T-helper 17 cell (primary cell): ENCODE measurements at places on chromosomes 4 and X. TPM values are rescaled to one million over a fixed set of nuclear protein-coding genes. Genes with fewer than 3 reads are reported as not detected.

GRCh38 chr4:76179398-76180318 lies 31.5 kb upstream of the NUP54 start:
- H3K4me3 ChIP-seq = no peak overlapping the region
- no peaks in the 10 kb centered on the region for H3K36me3 ChIP-seq
- peak; percentile 81 for DNase-seq
- peaks cover 2% of the 10 kb centered on the region for H3K4me1 ChIP-seq
- H3K27ac ChIP-seq = no peak overlapping the region
- no peaks in the 10 kb centered on the region for H3K27me3 ChIP-seq

Gene ZAR1
- not detected for total RNA-seq

GRCh38 chr4:88356771-88357170 lies 21.9 kb upstream of the HERC6 start:
- no peaks in the 10 kb centered on the region for H3K27me3 ChIP-seq
- DNase-seq = no peak
- no peak overlapping the region for H3K4me3 ChIP-seq
- no peaks in the 10 kb centered on the region for H3K4me1 ChIP-seq
- H3K27ac ChIP-seq = no peak overlapping the region

Gene HS6ST2
- total RNA-seq = not detected
